ENCODE measurements at places on chromosomes 16 and 17. TPM values are rescaled to one million over a fixed set of nuclear protein-coding genes. Genes with fewer than 3 reads are reported as not detected.

The ARHGDIA gene
- total RNA-seq: 113 TPM

The GNAO1 gene
- total RNA-seq: 4.1 TPM

The C16orf46 gene
- 2.8 TPM for total RNA-seq

The NOD2 gene
- total RNA-seq: 2.8 TPM

The ABCC6 gene
- 23.2 TPM for total RNA-seq

The TMEM231 gene
- 18.6 TPM for total RNA-seq

The NPW gene
- total RNA-seq: 7.0 TPM

The BEAN1 gene
- total RNA-seq: 0.99 TPM

The C17orf67 gene
- total RNA-seq: 1.8 TPM

The FBXO39 gene
- not detected for total RNA-seq

The NPIPA3 gene
- total RNA-seq: 1.1 TPM

The ANKRD40CL gene
- not detected for total RNA-seq

The TMEM107 gene
- 31.2 TPM for total RNA-seq

The HBA1 gene
- total RNA-seq: 5,051 TPM

The PLA2G10 gene
- not detected for total RNA-seq

The RNF222 gene
- not detected for total RNA-seq

The GNGT2 gene
- total RNA-seq: 0.41 TPM

All from metanephros (tissue), 2 donors.